ENCODE measurements at places on chromosomes 12 and 14.
A peak's percentile ranks its signal among the peaks of the same experiment; 100 is the strongest.

DNA sequence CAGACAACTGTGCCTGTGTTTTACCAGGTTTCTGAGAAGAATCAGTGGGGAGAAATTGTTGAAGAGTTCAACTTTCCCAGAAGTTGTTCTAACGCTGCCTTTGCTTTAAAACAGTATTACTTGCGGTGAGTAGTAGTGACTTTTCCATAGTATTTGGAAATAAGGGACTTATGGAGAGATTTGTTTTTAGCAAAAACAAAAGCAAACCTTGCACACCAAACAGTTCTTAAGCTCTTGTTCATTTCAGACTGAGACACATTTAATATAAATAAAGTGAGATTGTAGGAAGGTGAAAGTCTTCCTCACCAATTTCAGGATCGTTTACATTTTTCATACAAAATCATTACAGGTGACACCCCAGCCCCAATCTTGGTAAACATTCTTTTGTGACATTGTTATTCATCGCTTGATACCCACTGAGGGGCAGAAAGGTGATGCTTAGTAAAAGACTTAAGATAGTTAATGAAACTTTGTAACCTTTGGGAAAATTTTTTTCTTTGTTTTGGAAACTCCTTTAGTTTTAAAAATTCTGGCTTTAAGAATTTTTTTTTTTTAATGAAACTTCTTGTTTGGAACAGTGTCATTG, 1.8 kb downstream of the ARID2 start:
- no peak for DNase-seq

DNA sequence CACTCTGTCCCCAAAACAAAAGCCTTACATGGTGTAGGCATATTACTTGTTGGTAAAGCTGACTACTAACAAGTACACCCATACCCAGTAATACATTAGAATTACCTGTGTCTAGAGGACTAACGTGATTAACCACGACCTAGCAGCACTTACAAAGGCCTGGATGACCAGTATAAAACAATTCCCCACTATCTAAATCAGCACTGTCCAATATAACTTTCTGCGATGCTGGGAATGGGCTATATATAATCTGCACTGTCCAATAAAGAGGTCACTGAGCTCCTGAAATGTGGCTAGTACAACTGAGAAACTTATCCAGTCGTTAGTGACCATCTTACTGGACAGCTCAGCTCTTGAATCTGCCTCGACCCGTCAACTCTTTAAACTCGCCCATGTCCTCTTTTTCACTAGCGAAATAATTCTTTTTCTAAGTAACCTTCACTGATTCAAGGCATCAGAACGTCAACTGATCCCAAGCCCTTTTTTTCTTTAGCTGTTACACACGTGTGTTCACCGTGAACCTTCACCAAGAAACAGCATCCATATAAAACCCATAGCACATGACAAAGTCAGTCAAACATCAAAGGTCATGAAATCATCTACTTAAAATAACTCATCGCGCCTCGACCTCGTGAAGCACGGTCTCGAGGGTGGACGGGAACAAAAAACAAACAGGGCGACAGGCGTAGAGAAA, 905 bp upstream of the CIPC start:
- peak; percentile 73 for DNase-seq

- DNase-seq = no peak
Measured at GRCh38 chr12:131636940-131637750, 73.7 kb upstream of the SFSWAP start.

- DNase-seq = no peak
Measured at GRCh38 chr12:11895421-11896078, 175.2 kb upstream of the BCL2L14 start.

GRCh38 chr12:127685931-127686330, 581.0 kb upstream of the TMEM132C start:
- DNase-seq = no peak

- DNase-seq = no peak
Measured at GRCh38 chr12:94263905-94264561, 115.7 kb downstream of the PLXNC1 start.

DNA sequence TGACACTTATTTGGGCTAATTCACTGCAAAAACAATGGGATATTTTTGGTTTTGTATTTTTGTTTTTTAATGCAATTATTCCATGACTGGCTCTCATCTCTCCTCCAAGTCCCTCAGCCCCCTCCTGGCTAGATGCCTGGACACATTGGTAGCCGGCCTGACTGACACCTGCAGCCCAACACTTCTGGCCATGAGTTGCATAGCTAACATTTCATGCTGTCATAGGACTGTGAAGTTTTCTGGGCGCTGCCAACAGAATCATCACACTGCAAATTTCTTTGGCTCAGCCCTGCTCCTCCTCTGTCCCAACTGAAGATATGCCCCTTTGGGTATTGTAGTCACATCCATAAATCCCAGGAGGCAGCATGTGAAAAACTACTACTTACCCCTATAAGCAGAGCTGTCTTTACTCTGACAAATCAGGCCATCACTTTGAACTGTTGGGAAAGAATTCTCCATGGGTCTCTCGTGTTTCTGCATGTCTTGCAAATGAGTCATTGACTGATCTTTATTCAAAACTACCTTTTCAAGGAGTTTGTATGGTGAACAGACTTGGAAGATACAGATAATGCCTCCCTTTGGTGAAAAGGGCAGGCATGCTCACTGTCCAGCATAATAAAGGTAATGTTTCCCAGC, 126.7 kb upstream of the LGR5 start:
- DNase-seq = no peak

- DNase-seq = peak; percentile 2
Measured at GRCh38 chr14:20970647-20970982, 15.3 kb downstream of the RNASE2 start.

DNA sequence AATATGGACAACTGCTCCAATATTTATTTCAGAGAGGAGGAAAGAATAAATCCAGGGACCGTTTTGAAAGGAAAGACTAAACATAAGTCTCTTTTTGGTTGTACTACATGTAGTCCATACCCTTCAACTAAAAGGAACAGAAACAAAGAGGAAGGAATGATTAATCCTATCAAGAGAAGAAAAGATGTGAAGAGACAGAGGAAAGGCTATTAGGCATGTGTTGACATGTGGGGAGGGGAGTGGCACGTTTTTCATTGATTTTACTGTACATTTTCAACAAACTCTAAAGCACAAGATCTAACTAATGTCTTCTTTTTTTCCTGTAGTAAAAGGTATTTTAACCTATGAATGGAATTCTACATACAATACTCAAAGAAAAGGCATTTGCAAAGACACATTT, 85.6 kb downstream of the NAV3 start:
- DNase-seq = no peak

DNA sequence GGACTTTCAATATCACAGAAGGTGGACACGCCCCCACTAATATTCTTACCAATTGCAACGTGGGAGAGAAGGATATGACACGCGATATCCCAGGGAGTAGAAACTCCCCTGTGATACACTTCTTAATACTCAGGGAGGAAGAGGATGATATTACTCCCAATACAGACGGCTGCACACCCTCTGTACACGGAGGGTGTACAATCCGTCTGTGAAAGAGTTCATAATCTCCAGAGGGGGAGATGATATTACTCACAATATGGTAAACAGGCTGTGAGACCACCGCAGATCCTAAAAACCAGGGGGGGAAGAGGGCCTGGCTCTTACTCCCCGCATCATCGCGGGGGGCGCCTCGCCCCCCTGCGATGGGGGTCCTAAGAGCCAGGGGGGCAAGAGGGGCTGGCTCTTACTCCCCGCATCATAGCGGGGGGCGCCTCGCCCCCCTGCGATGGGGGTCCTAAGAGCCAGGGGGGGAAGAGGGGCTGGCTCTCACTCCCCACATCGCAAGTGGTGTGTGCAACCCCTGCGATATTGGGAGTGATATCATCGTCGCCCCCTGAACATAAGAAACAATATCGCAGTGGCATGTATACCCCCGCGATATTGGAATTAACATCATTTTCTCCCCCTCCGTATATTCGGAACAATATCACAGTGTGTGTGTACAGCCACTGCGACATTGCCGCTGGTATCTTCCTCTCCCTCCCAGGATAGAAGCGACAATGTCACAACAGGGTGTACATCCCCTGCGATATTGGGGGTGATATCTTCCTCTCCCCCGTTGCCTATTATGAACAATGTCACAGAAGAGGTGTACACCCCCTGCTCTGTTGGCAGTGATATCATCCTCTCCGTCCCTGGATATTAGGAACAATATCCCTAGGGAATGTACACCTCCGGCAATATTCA, 8.9 kb upstream of the CLEC6A start:
- no peak for DNase-seq

GRCh38 chr12:21949036-21949435, 7.8 kb upstream of the ABCC9 start:
- DNase-seq = no peak

GRCh38 chr12:75831402-75831801, 200.2 kb downstream of the PHLDA1 start:
- DNase-seq = no peak

GRCh38 chr12:98371419-98371818, 144.0 kb upstream of the TMPO start:
- DNase-seq = no peak

DNA sequence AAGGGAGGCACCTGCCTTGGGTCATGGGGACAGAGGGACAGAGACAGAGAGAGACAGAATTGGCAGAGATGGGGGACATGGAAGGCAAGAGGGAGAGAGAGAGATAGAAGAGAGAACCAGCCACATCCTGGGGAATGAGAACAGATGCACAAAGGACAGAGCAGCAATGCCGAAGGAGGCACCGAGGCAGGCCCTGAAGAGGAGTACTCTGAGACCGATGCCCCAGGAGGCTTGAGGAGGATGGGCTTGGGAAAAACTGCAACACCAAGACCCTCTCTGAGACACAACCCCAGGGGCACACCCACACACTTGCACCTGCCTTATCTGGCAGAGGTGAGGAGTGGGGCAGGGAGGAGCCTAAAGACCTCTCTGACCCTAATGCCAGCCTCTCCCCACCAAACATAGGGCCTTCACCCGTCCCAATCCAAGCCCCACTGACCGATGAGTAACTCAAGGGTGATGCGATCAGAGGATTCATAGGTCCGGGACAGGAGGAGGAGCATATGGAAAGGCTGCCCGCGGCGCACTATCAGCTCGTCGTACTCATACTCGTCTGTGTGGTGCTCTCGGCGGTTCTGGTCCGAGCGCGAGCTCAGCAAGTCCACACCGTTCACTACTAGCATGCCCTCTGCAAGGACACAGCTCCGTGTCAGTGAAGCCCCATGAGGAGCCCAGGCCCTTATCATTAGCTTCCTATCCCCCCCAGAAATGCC, 1.6 kb downstream of the TGM1 start:
- no peak for DNase-seq

GRCh38 chr14:50871914-50872732, at the start of gene ABHD12B:
Gene ABHD12B (plus strand): TSS chr14:50872053. CDS start chr14:50872175, 122 bp downstream.
- DNase-seq = no peak

DNA sequence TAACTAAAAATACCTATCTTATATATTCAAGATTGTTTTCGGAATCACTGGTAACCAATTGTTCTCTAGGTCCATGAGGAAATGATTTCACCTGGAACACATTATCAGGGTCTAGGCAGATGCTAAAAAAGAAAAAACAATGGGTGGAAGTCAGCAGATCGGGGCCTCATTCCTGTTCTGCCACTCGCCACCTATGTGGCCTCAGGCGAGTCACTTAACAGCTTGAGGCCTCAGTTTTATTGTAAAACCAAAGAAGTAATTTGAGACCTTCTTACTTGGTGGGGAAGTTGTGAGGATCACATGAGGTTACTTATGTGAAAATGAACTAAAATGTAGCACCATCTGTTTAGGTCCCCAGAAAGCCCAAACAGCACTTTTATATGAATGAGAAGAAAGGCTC, 6.2 kb upstream of the RNASE10 start:
- no peak for DNase-seq

DNA sequence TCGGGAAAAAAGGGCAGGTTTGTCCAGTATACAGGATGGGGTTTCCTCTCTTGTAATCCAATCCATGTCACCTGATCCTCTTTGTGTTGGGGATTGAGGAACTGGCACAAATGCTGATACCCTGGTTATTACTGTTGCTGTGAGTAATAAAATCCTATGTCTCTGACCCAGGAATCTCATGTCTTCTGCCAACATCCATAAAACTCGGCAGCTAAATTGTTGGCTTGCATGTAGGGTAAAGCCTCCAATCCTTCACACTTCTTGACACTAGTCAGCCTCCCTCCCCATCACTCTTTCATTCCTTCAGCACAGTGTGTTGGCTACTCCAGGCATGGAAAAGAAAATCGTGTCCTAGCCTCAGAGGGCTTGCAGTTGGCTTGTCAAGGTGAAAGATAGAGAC, 9.2 kb upstream of the NOS1 start:
- DNase-seq = no peak

DNA sequence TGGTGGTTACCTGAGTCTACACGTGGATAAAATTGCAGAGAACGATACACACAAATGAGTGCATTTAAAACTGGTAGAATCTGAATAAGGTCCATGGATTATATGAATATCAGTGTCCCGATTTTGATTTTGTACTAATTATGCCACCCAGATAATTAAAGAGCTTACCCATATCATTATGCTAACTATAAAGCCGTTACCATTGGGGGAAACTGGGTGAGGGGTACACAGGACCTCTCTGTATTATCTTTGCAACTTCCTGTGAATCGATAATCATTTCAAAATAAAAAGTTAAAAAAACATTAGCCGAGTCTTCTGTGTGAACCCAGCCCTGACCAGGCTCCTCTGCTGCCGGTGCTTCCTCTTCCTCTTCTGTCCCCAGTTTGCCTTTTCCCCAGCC, 107.1 kb downstream of the SMOC1 start:
- DNase-seq = no peak

GRCh38 chr12:127726671-127727315, 540.2 kb upstream of the TMEM132C start:
- no peak for DNase-seq

- no peak for DNase-seq
Measured at GRCh38 chr12:51482929-51483697, 58.5 kb downstream of the SLC4A8 start.

DNA sequence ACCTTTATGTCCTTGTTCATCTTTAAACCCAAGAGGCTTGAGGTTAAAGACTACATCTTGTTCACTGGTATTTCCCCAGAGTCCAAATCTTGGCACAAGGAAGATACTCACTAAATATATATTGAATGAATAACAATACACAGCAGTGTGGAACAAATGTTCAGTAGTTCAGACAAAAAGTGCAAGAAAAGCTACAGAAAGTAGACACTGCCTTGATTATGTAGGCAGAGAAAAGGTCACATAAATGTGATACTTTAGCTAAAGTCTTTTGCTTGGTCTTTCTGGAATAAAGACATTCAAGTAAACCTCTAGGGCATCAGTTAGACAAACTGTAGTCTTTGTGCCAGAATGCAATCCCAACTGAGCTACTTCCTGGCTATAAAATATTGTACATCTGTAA, 157.0 kb downstream of the TMEM117 start:
- no peak for DNase-seq

GRCh38 chr12:61993734-61994345, 266.4 kb upstream of the USP15 start:
- peak; percentile 21 for DNase-seq

- DNase-seq = no peak
Measured at GRCh38 chr12:26226122-26226521, 30.7 kb downstream of the SSPN start.

- DNase-seq = peak; percentile 80
Measured at GRCh38 chr12:52496054-52496453, 3.0 kb upstream of the KRT6A start.

- peak; percentile 86 for DNase-seq
Measured at GRCh38 chr14:49853572-49854375, 1.2 kb upstream of the NEMF start.
